HL-60 (cell line): ENCODE measurements at places on chromosomes 6 and 20.

DNA sequence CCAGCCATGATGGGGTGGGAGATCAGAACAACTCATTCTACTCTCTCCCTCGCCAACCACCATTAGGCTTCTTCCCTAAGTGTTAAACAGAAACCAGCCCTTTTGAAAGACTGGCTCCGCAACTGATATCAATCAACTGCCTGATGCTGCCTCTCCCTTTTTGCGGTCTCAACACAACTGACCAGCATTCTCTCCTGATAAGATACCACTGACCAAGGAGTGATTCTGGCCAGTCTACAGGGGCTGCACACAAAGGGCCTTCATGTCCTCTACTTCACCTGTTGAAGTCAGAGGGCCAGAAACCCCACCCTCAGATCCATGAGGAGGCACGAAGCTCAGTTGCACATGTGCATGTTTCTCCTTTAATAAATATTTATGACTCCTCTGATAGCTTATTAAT lies 145.1 kb downstream of the CD24 start:
- no peak for DNase-seq

- no peak for DNase-seq
These were observed 175.0 kb downstream of the GMPR start for GRCh38 chr6:16413399-16413798.

GRCh38 chr6:154736618-154737259 lies 3.5 kb downstream of the SCAF8 start:
- no peak for DNase-seq

GRCh38 chr20:43341511-43341910 lies 116.2 kb upstream of the SRSF6 start:
- DNase-seq: no peak

- no peak for DNase-seq
These were observed 145.5 kb upstream of the RNF24 start for GRCh38 chr20:4160761-4161305.

- no peak for DNase-seq
These were observed 75.7 kb upstream of the CLDN20 start for GRCh38 chr6:155187994-155188706.

- DNase-seq: no peak
These were observed 478.4 kb upstream of the SOX4 start for GRCh38 chr6:21115111-21115510.

DNA sequence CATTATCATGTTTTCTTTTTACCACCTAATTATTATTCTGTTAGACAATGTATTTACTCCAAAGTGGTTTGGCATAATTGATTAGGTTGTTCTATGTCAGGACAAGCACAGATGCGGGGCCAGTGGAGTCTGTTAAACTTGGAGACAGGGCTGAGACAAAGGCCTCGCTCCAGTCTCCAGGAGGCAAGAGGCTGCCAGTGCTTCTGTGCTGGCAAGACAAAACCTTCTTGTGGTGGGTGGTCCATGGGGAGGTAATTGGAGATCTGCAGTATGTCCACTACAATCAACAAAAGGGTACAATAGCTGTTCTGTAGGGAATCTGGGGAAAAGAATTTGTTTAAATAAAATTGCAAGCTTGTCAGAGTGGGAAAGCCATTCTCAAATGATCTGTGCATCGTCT lies 677.2 kb upstream of the SLC35B3 start:
- no peak for DNase-seq

DNA sequence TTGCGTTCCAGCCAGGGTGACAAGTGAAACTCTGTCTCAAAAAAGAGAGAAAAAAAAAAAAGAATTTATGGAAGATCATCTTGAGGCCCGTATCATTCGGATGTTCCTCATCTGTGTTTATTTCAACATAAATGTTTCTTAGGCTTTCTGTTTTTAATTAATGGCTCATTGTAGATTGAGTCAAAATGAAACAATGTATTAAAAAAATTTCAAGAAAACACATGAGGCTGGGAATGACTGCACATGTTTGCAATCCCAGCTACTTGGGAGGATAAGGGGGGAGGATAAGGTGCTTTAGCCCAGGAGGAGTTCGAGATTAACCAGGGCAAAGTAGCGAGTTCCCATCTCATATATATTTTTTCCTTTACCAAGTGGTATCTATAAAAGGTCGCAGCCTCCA lies 47.3 kb downstream of the ITCH start:
- DNase-seq: no peak

DNA sequence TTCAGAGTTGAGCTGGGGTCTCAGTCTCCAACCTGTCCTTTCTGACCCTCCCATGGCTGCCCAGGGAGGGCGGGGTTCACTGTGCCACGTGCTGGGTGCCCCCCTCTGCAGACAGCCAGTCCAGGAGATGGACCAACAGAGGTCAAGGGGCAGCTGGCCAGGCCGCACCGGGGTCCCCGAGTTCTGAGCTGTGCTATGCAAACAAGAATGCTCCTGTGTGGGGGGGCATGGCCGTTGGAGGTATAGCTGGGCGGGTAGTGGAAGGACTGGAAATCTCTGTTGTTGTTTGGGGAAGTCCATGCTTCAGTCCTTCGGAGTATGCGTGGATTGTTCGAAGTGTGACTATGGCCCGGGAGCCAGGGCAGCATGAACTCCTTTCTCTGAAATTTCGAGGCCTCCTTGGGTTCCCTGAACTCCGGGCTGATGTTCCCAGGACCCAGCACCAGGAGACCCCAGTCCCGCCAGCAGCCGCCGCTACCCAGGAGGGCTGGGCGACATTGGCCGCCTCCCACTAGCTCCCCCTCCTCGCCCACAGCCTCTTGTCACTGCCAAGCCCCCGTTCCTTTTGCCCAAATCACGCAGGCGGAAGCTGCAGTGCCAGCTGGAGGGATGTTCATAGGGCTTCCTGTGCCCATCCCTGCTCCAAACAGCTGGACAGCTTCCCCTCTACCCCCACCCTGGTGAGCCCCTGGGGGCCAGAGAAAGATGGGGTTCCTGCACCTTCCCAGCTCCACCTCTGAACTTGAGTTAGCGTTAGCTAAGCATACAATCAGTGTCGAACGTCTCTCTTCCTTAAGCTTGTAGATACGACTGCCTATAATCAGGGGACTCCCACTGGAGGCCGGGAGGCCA lies 126.6 kb downstream of the TAF4 start:
- DNase-seq: no peak

DNA sequence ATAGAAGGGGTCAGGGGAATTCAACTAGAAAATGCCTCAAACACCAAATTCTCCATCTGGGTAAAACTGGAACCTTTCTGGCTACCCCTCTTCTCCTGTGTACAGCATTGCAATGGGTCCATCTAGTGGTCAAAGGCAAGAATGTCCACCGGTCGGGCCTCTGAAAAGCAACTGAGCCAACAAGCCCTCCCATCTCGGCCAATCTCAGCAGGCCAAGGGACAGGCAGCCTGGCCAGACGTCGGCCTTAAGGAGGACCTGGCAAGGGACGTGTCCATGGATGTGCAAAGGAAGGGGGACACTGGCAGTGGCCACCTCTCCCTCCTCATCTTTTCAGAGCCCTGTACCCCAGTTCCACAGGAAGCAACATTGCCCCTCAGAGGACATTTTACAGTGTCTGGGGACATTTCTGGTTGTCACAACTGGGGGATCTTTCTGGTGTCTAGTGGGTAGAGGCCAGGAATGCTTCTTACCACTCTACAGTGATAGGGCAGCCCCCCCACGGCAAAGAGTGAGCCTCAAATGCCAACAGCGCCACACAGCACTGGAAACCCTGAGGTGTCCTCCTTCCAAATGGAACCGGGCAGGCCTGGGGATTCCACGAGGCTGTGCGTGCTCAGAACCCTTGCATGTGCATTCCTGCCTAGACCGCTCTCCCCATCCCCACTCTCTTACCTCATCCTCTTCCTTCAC lies 99.8 kb upstream of the FOXA2 start:
- peak; percentile 64 for DNase-seq

DNA sequence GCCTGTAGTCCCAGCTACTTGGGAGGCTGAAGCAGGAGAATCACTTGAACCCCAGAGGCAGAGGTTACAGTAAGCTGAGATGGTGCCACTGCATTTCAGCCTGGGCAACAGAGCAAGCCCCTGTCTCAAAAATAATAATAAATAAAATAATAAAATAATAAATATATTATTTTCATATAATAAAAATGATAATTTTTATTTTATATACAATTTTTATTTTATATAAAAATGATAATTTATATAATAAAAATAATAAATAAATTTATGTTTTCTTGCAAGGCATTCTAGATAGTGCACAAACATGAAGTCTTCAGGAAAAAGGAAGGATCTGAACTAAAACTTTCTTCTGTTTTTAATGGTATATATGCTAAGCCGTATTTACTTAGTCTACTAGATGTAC lies 12.6 kb upstream of the SGK1 start:
- no peak for DNase-seq

- no peak for DNase-seq
These were observed 5.5 kb upstream of the SOX4 start for GRCh38 chr6:21587961-21588480.

DNA sequence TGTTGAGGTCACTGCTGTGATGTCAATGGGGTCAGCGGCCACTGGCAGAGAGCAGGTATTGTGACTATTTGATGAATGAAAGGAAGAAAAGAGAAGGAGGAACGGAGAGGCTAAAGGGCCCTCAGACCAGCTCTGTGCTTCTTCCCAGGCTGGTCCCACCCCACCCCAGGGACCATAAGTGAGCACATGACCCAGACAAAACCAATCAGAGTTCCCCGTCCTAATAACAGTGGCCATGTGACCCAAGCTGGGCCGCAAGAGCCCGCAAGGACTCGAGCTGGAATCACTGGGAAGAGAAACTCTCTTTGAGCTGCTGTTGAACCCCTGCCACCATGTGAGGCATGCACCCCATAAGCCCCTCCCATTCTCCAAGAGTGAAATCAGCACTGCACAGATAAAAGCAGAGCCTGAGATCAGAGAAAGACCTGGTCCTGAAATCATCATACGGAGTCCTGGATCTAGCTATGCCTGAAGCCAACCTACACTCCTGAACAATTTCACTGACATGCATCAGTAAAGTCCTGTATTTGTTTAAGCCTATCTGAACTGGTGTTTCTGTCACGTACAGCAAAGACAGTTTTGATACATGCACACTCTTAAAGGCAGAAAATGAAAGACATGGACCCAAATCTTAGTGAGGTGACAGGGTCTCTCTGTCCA lies 90.2 kb downstream of the PREX1 start:
- no peak for DNase-seq

DNA sequence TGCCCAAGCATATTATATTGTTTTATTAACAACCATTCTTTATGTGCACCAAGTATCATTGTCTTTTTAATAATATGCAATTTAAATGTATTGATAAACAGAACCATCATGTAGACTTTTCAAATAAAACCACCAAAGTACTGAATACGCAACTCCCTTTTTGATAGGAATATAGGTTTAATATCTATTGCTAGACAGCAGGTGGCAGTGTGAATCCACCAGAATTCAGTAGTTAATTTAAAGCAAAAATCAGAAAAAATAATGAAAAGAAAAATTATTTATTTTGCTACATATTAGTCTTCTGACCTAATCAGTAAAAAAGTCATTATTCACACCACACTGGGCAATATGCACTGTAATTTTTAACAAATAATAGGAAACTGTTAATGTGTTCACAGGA lies 143.7 kb downstream of the KLHL32 start:
- peak; percentile 7 for DNase-seq

DNA sequence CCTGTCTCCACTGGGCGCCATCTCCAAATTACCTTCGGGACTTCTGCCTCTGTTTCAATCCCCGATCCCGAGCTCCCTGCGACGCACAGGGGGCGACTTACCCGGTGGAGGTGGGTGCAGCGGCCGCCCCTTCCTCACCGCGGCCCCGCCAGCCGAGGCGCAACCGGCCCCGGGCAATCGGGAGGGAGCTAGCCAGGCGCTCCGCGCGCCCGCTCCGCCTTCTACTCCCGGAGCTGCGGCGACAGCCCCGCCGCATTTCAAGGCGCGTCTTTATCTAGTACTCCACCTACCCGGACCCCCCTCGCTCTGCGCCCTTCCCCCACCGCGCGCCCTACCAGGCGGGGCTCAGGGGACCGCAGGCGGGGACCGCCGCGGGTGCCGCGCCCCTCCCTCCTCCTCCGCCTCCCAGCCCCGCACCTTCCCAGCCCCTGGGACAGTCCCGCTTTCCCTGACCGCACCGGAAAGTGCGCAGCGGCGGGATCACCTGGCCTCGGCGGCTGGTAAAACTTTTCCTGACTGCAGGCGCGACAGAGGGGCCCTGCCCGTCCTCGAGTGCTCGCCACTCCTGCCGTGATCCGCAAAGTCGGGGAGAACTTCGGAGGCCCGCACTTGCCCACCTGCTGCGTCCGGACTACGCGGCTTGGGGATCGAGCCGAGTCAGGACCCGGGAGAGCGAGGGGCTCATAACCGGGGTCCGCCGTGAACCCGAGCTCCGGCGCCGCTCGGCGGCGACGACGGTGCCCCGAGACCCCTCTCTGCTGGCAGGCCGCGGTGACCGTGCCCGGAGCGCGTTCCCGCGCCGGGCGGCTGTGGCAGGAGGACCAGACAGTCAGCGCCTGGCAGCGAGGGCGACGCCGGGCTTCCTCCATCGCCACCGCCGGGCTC lies 8.0 kb upstream of the NKX2-2 start:
- no peak for DNase-seq
